ENCODE measurements at places on chromosomes 12 and 14.

DNA sequence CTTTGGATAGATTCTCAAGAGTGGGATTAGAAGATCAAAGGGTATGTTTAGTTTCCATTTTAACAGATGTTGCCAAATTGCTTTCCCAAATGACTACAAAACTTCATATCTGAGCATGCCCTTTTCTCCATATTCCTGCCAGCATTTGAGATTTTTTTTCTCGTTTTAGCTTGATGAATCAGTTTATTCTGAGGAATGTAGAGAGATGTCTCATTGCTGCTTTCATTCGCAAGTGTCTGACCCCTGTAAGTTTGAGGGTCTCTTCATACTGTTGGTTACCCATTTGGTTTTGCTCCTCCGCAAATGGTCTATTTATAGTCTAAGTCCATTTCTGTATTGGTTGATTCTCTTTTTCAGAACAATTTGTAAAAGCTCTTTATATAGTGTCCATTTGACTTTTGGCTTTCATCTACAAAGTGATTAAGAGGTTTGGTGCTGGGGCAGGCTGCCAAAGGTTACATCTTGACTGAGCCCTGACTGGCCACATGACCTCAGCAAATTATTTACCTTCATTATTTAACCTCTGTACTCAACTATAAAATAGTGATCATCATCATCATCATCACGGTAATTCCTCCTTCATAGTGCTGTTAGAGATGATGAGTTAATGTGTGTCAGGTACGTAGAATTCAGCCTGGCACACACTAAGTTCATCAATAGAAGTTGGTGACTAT lies 33.6 kb downstream of the HCAR2 start:
- no peak for DNase-seq

GRCh38 chr12:11819643-11820042 lies 170.2 kb downstream of the ETV6 start:
- DNase-seq, result no peak

GRCh38 chr12:4450551-4451112 lies 5.0 kb upstream of the FGF6 start:
- DNase-seq, result no peak

DNA sequence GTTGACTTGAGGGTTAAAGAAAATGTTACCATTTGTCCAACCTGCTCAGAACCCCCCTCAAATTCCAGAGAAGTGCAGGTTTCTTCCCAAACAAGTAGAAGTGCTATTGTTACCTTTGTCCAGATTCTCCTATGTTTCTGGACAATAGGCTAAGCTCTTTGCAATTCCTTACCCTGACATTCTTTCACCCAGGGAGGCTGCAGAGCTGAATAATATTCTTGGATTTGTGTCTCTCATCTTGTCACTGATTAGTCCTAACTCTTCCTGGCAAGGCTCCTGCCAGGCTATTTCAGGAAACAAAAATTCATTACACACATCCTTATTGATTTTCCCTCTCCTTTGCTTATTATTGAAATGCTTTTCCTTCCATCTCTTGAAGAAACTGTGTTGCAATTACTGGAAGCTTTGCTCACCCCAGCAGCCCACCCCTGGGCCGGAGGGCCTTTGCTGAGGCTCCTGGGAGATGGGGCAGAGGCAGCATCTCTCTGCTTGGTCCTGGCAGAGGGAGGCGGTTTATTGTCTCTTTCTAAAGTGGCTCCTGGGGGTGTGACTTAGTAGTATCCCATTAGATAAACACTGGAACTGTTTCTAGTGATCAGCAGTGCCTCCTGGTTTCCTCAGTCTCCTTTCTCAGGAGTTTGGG lies 207.5 kb upstream of the PELI2 start:
- no peak for DNase-seq

DNA sequence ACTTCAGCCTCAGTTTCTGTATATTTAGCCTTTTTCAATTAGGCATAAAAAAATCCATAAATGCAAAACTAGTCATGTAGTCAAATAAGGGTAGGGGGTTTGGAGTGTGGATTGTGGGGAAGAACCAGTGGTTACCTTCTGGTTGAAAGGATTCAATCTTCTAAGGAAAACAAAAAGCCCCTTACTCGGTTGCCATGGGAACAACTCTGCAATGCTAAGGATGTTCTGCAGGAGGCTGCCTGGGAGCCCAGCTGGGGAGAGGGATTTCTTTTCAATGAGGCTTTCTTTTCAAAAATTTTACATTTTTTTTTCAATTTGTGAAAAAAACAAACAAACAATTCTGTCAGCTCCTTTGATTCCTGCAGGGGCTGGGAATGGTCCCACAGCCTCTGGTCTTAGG lies 67.2 kb downstream of the SLC8A3 start:
- no peak for DNase-seq

- peak; percentile 7 for DNase-seq
Measured at GRCh38 chr12:56333197-56333678, 562 bp downstream of the PAN2 start.

GRCh38 chr12:34388636-34389377 lies 366.5 kb downstream of the ALG10 start:
- DNase-seq, result no peak

GRCh38 chr12:56151672-56152131 lies 685 bp upstream of the MYL6B start:
- peak; percentile 51 for DNase-seq

- no peak for DNase-seq
Measured at GRCh38 chr14:71713016-71713415, 219.2 kb upstream of the RGS6 start.

DNA sequence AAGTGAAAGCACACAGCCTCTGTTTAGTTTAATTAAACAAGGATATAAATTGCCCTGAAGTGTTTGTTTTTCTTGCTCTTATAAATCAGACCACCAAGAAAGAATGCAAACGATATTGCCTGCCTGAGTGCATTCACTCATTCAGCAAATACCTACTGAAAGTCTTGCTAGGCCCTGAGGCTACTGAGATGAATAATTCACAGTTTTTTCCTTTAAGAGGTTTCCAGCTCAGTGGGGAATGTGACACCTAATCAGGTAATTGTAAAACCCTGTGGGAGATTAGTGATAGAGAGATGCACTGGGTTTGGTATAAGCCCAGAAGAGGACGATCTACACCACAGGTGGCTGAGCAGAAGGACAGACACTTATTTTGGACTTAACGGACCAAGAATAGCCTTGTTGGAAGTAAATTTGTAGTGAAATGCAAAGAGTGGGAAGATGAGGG lies 151.4 kb downstream of the SLC35F4 start:
- no peak for DNase-seq

GRCh38 chr12:131074221-131075083 lies 120.7 kb downstream of the ADGRD1 start:
- DNase-seq, result no peak

- DNase-seq, result no peak
Measured at GRCh38 chr12:116140529-116140928, 137.0 kb downstream of the MED13L start.

- no peak for DNase-seq
Measured at GRCh38 chr12:113189361-113189760, 3.8 kb downstream of the RITA1 start.

DNA sequence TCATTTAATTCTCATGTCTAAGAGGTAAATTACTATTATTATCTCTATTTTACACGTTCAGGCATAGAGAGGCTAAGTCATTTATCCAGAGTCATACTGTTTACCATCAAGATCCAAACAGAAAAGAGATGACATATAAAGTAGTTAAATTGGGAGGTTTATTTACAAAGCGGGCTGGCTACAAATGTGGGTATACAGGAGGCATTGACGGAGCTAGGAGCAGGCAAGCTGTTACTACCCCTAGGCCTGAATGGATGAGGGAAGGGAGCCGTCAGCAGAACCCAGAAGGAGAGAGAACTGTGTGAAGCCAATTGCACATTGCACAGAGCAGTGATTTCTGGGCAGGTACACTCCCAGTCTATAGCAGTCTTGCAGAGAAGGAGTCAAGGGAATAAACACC lies 39.8 kb downstream of the DACT1 start:
- no peak for DNase-seq

GRCh38 chr12:118398940-118399339 lies 22.6 kb downstream of the SUDS3 start:
- no peak for DNase-seq

- DNase-seq, result no peak
Measured at GRCh38 chr12:25707056-25707455, 154.0 kb upstream of the LMNTD1 start.

DNA sequence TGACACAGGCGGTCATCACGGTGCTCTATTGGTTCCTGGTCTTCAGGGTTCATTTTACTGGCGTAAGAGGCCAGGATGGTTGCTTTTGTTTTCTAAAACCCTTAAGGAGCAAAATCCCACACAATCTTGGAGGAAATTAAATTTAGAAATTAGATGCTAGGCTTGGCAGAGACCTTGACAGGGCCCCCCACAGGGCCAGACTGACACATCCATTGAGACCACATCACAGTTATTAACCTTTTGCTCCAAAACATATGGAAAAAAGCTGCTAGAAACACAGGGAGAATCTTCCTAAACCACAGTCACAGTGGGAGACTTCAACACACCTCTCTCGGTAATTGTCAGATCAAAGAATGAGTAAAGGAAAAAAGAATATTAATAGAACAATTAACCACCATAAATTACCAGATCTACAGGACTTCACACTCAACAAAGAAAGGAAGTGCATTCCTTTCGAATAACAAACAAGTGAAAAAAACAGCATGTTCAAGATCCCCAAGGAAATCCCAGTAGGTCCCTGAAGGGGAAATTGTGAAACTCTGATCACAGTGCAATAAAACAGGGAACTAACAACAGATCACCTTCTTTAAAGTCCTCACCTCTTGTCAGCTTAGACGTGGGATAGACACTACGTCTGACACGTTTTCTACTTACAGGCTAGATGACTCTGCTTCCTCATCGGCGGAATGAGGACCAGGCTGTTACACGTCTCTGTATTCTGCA lies 40.2 kb upstream of the TMEM179 start:
- no peak for DNase-seq
